Brain (organoid and tissue), 16 donors: ENCODE measurements at places on chromosomes 12 and 14.

- no peak for DNase-seq
Measured at GRCh38 chr14:24194186-24194872, 912 bp downstream of the TM9SF1 start.

DNA sequence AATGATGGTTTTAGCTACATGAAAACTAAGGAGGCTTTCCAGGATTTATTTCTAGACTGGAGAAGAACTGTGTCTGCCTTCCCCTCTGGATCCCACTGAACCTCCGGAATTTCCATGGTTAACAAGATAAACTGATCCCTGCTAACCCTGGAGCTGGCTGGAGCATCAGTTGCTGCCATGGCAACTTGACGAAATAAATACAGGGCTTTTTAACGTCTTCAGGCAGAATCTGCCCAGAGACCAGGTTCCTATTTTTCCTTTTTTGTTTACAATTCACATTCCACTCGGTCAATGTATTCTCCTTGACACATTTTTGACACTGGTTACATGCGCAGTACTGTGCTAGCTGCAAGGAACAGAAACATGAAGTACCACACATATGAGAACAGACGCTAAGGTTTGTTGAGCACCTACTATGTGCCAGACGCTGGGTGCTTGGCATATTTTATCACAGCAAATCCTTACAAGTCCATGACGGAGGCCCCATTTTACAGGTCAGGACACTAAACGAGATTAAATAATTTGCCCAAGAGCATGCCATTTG, 1.7 kb downstream of the C14orf132 start:
- DNase-seq, result peak; percentile 80

- no peak for DNase-seq
Measured at GRCh38 chr14:93925374-93925895, 1.7 kb upstream of the FAM181A start.

GRCh38 chr12:59620326-59620725, 24.5 kb downstream of the SLC16A7 start:
- DNase-seq, result no peak

GRCh38 chr12:109735825-109736551, 22.4 kb downstream of the FAM222A start:
- no peak for DNase-seq

GRCh38 chr12:6547987-6548386, 7.9 kb downstream of the IFFO1 start:
- no peak for DNase-seq
